ENCODE measurements at places on chromosomes 2 and 18. TPM values are rescaled to one million over a fixed set of nuclear protein-coding genes. Genes with fewer than 3 reads are reported as not detected.

Gene ABHD1
- not detected for total RNA-seq

Gene STEAP3
- 34.5 TPM for total RNA-seq

Gene CAPN13
- total RNA-seq = not detected

Gene CCBE1
- 0.32 TPM for total RNA-seq

Gene ZEB2
- total RNA-seq = 74.6 TPM

GRCh38 chr2:228067309-228067708, 114.2 kb downstream of the SPHKAP start:
- no peak for DNase-seq
- no peaks in the 10 kb centered on the region for H3K36me3 ChIP-seq
- no peaks in the 10 kb centered on the region for H3K4me1 ChIP-seq
- no peaks in the 10 kb centered on the region for H3K27me3 ChIP-seq

- H3K4me1 ChIP-seq = no peaks in the 10 kb centered on the region
- H3K36me3 ChIP-seq = no peaks in the 10 kb centered on the region
These were observed 174.6 kb downstream of the ZNF385B start for GRCh38 chr2:179686718-179687342.

DNA sequence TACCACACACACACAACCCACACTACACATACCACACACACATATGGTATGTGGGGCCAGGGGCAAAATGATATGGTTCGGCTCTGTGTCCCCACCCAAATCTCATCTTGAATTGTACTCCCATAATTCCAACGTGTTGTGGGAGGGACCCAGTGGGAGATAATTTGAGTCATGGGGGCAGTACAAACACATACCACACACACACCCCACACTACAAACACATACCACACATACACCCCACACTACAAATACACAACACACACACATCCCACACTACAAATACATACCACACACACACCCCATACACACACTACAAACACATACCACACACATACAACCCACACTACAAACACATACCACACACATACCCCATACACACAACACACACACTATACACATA, 117.8 kb downstream of the TTC32 start:
- no peaks in the 10 kb centered on the region for H3K36me3 ChIP-seq
- no peak overlapping the region for H3K27ac ChIP-seq
- DNase-seq = no peak

GRCh38 chr2:19893520-19894133, 8.2 kb downstream of the TTC32 start:
- no peak overlapping the region for H3K4me3 ChIP-seq
- no peaks in the 10 kb centered on the region for H3K27me3 ChIP-seq
- H3K27ac ChIP-seq = no peak overlapping the region
- peaks cover 6% of the 10 kb centered on the region for H3K36me3 ChIP-seq
- DNase-seq = no peak

- no peaks in the 10 kb centered on the region for H3K36me3 ChIP-seq
- H3K27ac ChIP-seq = no peak overlapping the region
- no peaks in the 10 kb centered on the region for H3K27me3 ChIP-seq
- H3K4me3 ChIP-seq = no peak overlapping the region
- DNase-seq = no peak
These were observed 51.8 kb downstream of the WDR7 start for GRCh38 chr18:56702946-56703345.

GRCh38 chr2:144414324-144414845, 105.5 kb downstream of the ZEB2 start:
- DNase-seq = no peak
- H3K27me3 ChIP-seq = no peaks in the 10 kb centered on the region
- H3K4me1 ChIP-seq = no peaks in the 10 kb centered on the region
- H3K4me3 ChIP-seq = no peak overlapping the region
- peak overlapping the region; percentile 39 for H3K27ac ChIP-seq

- no peaks in the 10 kb centered on the region for H3K27me3 ChIP-seq
- DNase-seq = no peak
- peak overlapping the region; percentile 4 for H3K27ac ChIP-seq
- H3K4me3 ChIP-seq = no peak overlapping the region
These were observed 10.9 kb downstream of the SERPINB12 start for GRCh38 chr18:63553081-63553480.

DNA sequence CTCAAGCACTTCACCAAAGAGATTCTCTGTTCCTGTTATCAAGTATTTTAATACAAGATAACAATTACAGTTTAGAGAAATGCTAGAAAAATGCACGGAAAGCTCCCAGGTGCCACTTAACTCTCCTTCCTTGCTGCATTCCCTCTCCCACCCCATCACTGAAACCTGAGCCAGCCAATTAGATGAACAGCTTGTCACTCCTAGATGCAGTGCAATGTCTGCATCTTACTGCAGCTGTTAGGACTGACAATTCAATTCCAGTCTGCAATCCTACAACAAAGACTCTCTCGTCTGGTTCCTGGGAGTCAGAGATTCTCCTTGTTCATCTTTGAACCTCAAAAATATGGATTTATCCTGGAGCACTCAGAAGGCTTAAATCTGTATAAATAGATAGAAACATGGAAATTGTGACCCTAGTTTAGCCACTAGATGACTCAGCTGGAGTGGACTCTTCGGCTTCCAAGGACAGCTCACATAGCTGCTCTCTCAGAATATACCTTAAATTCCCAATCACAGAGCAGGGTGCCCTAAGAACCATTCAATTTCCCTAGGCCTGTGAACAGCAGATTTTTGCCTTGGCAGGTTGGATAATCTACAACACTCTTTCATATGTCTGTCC, 311.1 kb downstream of the NRXN1 start:
- no peak overlapping the region for H3K27ac ChIP-seq
- H3K36me3 ChIP-seq = no peaks in the 10 kb centered on the region
- H3K4me3 ChIP-seq = no peak overlapping the region
- H3K4me1 ChIP-seq = no peaks in the 10 kb centered on the region
- DNase-seq = no peak

DNA sequence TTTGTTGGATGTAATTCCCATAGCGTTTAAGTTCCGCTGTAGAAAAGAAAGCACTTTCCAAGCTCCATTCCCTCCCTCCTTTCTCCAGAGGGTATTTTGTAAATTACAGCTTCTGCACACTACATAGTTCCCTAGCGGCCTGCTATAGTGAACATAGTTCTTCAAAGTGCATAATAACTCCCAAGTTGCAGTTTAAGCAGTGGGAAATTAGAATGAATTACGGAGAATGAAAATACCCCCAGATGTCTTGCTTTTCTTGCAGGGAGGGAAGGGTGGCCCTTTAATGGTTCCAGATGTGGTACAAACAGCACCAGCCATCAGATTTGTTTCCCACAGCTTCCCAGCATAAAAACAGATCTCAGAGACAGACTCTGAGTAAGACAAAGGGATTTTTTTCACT, 893.9 kb downstream of the SUCLG1 start:
- no peaks in the 10 kb centered on the region for H3K36me3 ChIP-seq
- no peak for DNase-seq
- no peak overlapping the region for H3K4me3 ChIP-seq
- H3K4me1 ChIP-seq = no peaks in the 10 kb centered on the region
- no peak overlapping the region for H3K27ac ChIP-seq

DNA sequence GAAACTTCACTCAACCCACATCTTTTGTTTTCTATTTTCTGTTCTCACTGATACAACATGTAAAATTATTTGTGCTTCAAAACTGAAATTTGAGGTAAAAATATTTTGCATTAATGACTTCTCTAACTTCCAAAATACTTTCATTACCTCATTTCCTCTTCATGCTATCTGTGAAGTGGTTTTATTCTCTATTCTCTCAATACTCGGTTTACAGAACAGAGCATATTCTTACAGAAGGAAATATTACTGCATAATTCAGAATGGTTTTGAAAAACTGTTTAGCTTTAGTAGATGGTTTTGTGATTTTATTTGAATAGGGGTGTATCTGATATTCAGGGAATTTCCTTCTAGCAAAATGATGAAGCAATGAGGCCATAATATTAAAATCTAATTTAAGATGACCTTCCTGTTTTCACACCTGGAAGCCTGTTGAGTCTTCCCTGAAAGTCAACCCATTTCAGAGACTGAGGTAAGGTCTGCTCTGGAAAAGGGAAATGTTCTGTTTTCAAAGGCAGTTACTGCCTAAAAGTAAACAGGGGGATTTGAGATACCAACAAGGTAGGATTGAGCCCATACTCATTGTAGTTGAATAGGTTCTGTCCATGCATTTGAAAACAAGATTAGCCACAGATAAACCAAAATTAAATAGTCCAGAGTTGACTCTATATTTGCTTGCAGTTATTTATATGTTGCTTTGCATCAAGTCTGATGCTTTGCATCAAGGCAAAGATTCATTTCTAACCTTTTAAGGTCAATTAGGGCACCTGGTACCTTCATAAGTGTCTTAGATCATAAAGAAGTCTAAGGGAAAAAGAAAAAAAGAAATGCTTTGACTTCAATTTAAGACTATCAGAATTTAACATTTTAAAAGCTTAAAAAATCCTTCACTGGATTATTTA, 50.8 kb upstream of the PEX13 start:
- H3K27me3 ChIP-seq = no peaks in the 10 kb centered on the region
- no peak overlapping the region for H3K4me3 ChIP-seq
- H3K27ac ChIP-seq = no peak overlapping the region
- DNase-seq = no peak

- H3K36me3 ChIP-seq = no peaks in the 10 kb centered on the region
- no peak overlapping the region for H3K27ac ChIP-seq
- H3K4me1 ChIP-seq = no peaks in the 10 kb centered on the region
- H3K27me3 ChIP-seq = no peaks in the 10 kb centered on the region
- peak; percentile 53 for DNase-seq
- H3K4me3 ChIP-seq = no peak overlapping the region
These were observed 41.0 kb downstream of the CROCC2 start for GRCh38 chr2:240947176-240947575.

GRCh38 chr2:148263890-148264289, 243.0 kb downstream of the MBD5 start:
- no peak overlapping the region for H3K4me3 ChIP-seq
- no peak for DNase-seq
- H3K27ac ChIP-seq = no peak overlapping the region
- no peaks in the 10 kb centered on the region for H3K27me3 ChIP-seq

GRCh38 chr18:36536426-36536825, 238.9 kb downstream of the FHOD3 start:
- no peaks in the 10 kb centered on the region for H3K27me3 ChIP-seq
- H3K36me3 ChIP-seq = no peaks in the 10 kb centered on the region
- H3K27ac ChIP-seq = no peak overlapping the region
- no peaks in the 10 kb centered on the region for H3K4me1 ChIP-seq
- no peak for DNase-seq

DNA sequence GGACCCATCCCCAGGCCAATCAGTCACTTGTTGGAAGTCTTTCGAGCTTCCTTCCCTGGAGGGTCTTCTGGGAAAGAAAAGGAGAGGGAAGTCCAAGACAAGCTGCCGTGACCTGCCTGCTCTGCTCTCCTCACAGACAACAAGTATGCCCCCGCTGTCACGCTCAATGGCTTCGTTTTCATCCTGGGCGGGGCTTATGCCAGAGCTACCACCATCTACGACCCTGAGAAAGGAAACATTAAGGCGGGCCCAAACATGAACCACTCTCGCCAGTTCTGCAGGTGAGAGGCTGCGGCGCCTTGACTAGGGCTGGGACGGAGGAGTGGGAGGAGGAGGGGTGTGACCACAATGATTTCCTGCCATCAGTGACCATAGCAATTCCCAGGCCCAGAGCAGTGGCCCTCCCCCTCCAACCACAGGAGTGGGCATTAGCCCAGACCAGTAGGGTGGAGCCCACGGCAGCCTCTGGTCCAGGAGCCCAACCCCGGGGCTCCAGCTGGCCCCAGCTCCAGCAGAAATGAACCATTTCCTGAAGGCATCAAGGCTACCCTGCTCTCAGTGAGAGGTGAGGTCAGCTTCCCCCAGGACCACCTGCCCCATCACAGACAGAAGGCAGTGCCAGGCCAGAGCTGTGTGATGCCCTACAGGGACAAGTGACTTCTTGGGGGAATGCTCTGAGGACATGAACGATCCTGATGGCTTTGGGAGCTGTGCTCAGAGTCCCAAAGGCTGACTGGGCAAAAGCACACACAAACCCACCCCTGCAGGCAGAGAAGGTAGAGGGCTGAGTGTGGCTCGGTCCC, 223.1 kb downstream of the ATAD2B start:
- no peak overlapping the region for H3K4me3 ChIP-seq
- DNase-seq = no peak
- H3K27ac ChIP-seq = no peak overlapping the region
- H3K36me3 ChIP-seq = peaks cover 69% of the 10 kb centered on the region

Data from ascending aorta (tissue), 2 donors.